ENCODE measurements at places on chromosomes 4 and X. TPM values are rescaled to one million over a fixed set of nuclear protein-coding genes. Genes with fewer than 3 reads are reported as not detected.

DNA sequence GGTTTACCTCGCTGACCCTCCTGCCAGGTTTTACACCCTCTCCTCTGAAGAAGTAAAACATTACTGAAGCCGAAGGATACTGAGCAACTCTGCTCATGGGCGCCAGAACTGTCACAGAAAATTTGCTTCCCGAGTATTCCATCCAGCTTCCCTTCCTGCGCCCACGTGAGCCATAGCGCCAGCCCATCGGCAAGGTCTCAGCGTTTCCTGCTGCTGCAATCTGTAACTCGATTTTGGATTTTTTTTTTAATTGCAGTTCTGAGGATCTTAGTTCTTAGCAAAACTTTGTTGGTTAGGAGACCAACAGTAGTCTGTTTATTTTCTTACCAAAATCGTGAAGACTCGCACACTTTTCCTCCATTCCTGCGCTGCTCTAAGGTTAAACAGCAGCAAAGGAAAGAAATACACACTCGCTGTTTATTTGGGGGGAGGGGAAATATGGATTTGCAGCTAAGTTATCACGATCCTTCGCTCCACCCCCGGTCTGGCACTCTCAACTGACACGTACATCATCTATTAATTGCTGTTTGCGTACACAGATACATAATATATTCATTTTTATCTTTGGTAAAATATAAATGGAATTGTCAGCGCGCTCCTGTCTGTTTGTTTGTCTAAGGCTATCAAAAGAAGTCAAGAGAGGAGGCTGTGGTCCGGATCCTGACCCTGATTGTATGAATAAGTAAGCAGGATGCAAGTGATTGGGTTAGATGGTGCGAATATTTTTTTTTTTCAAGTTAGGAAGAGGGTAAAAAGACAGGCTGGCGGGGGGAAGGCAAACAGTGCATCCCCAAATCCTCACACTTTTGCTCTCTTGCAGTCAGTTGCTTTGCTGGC, at the start of gene TLL1:
Gene TLL1 (plus strand): TSS at position 777 of the 837 bp plus-strand sequence. CDS start 668 bp downstream, outside the sequence.
- peaks cover 54% of the 10 kb centered on the region for H3K27me3 ChIP-seq
- H3K36me3 ChIP-seq = no peaks in the 10 kb centered on the region
- H3K27ac ChIP-seq = no peak within 1 kb of the TSS
- no peak for DNase-seq
- no peaks in the 10 kb centered on the region for H3K4me1 ChIP-seq

GRCh38 chr4:40409835-40410234, 74.7 kb downstream of the CHRNA9 start:
- H3K27me3 ChIP-seq = no peaks in the 10 kb centered on the region
- no peak for DNase-seq
- H3K27ac ChIP-seq = no peak overlapping the region
- no peak overlapping the region for H3K4me3 ChIP-seq

DNA sequence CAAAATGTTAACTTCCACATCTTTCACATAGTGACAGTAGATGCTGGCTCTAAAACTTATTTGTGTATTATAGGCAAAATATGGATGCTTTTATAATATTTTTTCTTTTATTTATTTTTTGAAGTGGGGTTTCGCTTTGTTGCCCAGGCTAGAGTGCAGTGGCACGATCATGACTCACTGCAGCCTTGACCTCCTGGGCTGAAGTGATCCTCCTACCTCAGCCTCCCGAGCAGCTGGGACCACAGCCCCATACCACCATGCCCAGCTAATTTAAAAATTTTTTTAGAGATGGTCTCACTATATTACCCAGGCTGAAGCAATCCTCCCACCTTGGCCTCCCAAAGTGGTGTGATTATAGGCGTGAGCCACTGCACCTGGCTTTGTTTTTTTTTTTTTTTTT, 48.6 kb downstream of the ZFX start:
- H3K36me3 ChIP-seq = peaks cover 3% of the 10 kb centered on the region
- no peak for DNase-seq
- peaks cover 31% of the 10 kb centered on the region for H3K4me1 ChIP-seq
- H3K27ac ChIP-seq = no peak overlapping the region
- no peaks in the 10 kb centered on the region for H3K27me3 ChIP-seq

GRCh38 chrX:64265265-64265664, 34.9 kb upstream of the ASB12 start:
- no peaks in the 10 kb centered on the region for H3K27me3 ChIP-seq
- H3K36me3 ChIP-seq = no peaks in the 10 kb centered on the region
- H3K27ac ChIP-seq = peak overlapping the region; percentile 42

DNA sequence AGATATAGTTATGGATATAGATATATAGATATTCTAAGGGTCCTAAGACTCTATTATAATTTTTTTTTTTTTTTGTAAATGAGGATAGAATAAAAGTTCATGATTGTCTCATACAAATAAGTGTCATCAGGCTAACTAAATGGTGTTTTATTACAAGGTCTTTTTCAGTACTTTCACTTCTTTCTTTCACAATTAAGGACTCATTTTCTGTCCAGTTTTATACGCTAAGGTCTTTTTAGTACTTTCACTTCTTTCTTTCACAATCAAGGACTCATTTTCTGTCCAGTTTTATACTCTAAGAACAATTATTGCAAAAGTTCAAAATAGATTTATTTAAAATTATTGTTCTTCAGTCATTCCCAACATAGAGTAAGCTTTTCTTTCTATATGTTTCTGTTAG, 32.7 kb downstream of the RUFY3 start:
- H3K27ac ChIP-seq = no peak overlapping the region
- H3K27me3 ChIP-seq = no peaks in the 10 kb centered on the region
- no peak overlapping the region for H3K4me3 ChIP-seq
- no peaks in the 10 kb centered on the region for H3K36me3 ChIP-seq
- H3K4me1 ChIP-seq = no peaks in the 10 kb centered on the region
- no peak for DNase-seq

- no peaks in the 10 kb centered on the region for H3K4me1 ChIP-seq
- DNase-seq = no peak
- no peaks in the 10 kb centered on the region for H3K36me3 ChIP-seq
- H3K27me3 ChIP-seq = no peaks in the 10 kb centered on the region
Observed at GRCh38 chrX:46860557-46860956, 23.7 kb downstream of the RP2 start.

GRCh38 chr4:81828991-81829390, 357.3 kb upstream of the RASGEF1B start:
- no peaks in the 10 kb centered on the region for H3K4me1 ChIP-seq
- no peak for DNase-seq
- no peak overlapping the region for H3K27ac ChIP-seq
- no peak overlapping the region for H3K4me3 ChIP-seq
- H3K36me3 ChIP-seq = no peaks in the 10 kb centered on the region

DNA sequence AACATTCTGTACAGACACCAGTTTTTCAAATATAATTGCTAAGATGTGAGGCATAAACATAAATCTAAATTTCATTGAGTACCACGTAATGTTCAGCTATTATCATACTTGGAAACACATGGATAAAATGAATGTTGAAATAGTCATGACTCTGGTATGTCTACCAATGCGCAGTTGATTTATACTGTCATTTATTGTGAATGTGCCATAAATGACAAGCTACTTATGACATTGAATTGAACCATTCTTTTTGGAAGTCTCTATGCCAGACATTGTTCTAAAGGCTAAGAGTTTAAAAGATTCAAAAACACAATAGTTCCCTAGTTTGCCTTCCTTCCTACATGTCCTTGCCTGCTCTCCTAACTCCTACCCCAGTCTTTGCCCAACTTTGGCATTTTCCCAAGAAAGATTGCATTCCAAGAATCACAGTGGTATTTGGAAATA, 96.6 kb upstream of the DMD start:
- no peak overlapping the region for H3K27ac ChIP-seq
- H3K4me3 ChIP-seq = no peak overlapping the region
- H3K27me3 ChIP-seq = no peaks in the 10 kb centered on the region

GRCh38 chr4:138912704-138913340, 102.8 kb upstream of the NOCT start:
- DNase-seq = no peak
- no peaks in the 10 kb centered on the region for H3K36me3 ChIP-seq
- peaks cover 4% of the 10 kb centered on the region for H3K4me1 ChIP-seq
- H3K27ac ChIP-seq = no peak overlapping the region
- no peaks in the 10 kb centered on the region for H3K27me3 ChIP-seq
- H3K4me3 ChIP-seq = no peak overlapping the region

- peaks cover 14% of the 10 kb centered on the region for H3K4me1 ChIP-seq
- H3K27me3 ChIP-seq = no peaks in the 10 kb centered on the region
Observed at GRCh38 chrX:32153585-32153984, 1057.8 kb downstream of the DMD start.

DNA sequence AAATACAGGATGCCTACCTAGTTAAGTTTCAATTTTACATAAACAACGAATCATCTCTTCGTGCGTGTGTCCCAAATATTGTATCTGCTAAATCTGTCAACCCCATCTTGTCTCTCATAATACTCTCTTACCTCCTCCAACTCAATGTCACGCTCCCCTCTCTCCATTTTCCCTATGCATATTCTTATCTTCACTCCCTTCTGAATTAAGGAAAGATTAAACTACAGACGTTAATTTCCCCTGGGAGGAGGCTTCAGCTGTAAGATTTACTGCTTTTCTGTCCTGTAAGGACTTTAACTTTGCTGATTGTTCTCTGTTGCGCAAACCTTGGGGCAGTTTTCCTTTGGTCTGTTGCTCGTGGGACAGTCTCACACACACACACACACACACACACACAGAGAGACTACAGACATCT, 455 bp upstream of the ABCB7 start:
- H3K27me3 ChIP-seq = no peaks in the 10 kb centered on the region
- H3K36me3 ChIP-seq = no peaks in the 10 kb centered on the region
- no peak for DNase-seq
- H3K27ac ChIP-seq = peak overlapping the region; percentile 81
- peaks cover 8% of the 10 kb centered on the region for H3K4me1 ChIP-seq

- H3K4me3 ChIP-seq = no peak overlapping the region
- no peak for DNase-seq
Observed at GRCh38 chr4:124279741-124280140, 432.8 kb downstream of the ANKRD50 start.

DNA sequence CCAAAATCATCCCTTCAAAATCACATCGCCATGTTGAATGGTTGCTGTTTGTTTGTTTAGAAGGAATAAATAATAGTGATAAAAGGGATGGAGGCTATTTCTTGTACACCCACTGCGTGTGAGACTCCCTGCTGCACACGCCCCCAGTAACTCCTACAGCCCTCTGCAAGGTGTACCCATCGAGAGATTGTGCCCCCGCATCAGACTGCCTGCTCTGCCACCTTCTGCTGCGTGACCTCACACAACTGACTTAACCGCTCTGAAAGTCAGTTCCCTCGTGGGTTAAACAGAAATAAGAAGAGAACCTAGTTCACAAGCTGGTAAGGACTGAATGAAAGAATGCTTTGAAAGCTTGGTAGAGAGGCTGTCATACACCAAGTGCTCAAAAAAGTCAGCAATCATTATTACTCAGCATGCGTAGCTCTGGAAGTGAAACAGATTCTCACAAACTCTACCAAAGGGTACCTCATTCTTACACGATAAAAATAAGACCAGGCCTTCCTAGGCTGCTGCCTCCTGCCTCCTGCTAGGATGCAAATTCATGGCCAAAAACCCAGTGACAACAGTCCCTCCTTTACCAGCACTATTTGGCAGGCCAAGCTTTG, 147.1 kb downstream of the CPEB2 start:
- no peaks in the 10 kb centered on the region for H3K27me3 ChIP-seq
- H3K4me1 ChIP-seq = peaks cover 13% of the 10 kb centered on the region
- peak overlapping the region; percentile 36 for H3K27ac ChIP-seq
- H3K36me3 ChIP-seq = no peaks in the 10 kb centered on the region
- no peak for DNase-seq

- H3K4me1 ChIP-seq = no peaks in the 10 kb centered on the region
- no peak for DNase-seq
- H3K27me3 ChIP-seq = no peaks in the 10 kb centered on the region
Observed at GRCh38 chrX:80181079-80181478, 166.5 kb downstream of the TBX22 start.

DNA sequence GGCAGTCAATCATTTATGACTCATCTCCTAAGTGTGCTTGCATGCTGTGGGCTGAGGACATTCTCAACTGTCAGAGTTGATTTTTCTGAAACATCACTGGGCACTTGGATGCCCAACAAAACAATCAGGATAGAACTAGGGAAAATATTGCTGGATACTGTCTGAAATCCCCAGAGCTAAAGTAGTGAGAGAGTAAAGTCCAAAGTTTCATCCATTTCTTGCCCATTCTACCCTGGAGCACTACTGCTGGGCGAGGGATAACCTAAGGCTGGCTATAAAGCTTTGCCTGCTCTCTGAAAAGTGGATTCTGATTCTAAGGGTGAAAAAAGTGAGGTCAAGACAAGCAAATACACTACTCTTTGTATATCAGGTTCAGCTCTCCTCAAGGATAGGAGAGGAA, 279.6 kb upstream of the EDA2R start:
- H3K36me3 ChIP-seq = no peaks in the 10 kb centered on the region
- no peak overlapping the region for H3K4me3 ChIP-seq
- no peak overlapping the region for H3K27ac ChIP-seq
- no peak for DNase-seq
- no peaks in the 10 kb centered on the region for H3K4me1 ChIP-seq

GRCh38 chrX:140057001-140057411, 91.7 kb upstream of the CXorf66 start:
- no peak overlapping the region for H3K27ac ChIP-seq
- H3K36me3 ChIP-seq = no peaks in the 10 kb centered on the region
- H3K27me3 ChIP-seq = no peaks in the 10 kb centered on the region
- H3K4me3 ChIP-seq = no peak overlapping the region
- no peaks in the 10 kb centered on the region for H3K4me1 ChIP-seq

DNA sequence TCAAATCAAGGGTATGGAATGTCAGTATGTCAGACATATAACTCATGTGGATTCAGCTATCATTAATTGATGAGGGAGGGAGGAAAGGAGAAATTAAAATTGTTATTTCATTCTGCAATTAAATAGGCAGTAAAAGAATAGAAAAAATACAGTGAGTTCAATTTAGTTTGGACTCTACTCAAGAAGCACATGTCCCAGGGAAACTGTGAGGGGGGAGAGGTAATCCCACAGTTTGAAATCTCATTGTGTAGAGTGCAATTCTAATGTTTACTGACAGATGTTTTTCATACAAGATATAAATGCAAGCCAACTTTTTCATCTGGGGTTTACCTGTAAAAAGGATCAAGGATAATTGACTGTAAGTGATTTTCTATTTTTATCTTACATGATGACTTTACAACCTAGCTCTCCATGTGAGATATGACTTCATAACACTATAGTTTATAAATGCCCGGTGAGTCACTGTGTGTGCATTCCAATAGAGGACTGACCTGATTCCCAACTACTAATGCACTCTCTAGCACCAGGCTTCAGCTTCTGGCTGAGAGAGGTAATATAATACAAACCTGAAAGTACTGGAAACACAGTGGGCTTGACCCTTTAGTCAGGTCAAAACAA, 35.2 kb upstream of the SCD5 start:
- peaks cover 7% of the 10 kb centered on the region for H3K4me1 ChIP-seq
- no peaks in the 10 kb centered on the region for H3K27me3 ChIP-seq
- DNase-seq = no peak
- peak overlapping the region; percentile 83 for H3K27ac ChIP-seq

DNA sequence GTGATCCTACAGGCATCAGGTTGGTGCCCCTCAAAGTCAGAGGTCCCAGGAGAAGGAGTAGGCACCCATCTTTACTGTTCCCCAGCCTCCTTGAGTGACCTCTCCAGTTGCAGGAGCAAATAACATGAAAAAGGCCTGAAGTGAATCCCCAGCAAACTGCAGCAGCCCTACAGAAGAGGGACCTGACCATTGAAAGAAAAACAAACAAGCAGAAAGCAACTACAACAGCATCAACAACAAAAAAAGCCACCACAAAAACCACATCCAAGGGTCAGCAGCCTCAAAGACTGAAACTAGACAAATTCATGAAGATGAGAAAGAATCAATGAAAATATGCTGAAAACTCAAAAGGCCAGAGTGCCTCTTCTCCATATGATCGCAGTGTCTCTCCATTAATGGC, 128.7 kb downstream of the ANKRD50 start:
- no peaks in the 10 kb centered on the region for H3K4me1 ChIP-seq
- no peak overlapping the region for H3K27ac ChIP-seq
- H3K27me3 ChIP-seq = no peaks in the 10 kb centered on the region

The SYP gene
- total RNA-seq = 1.0 TPM

The UGT2B15 gene
- total RNA-seq = not detected
